Mesothelial cell of epicardium (in vitro differentiated cells): ENCODE measurements at places on chromosomes 5 and 9.

DNA sequence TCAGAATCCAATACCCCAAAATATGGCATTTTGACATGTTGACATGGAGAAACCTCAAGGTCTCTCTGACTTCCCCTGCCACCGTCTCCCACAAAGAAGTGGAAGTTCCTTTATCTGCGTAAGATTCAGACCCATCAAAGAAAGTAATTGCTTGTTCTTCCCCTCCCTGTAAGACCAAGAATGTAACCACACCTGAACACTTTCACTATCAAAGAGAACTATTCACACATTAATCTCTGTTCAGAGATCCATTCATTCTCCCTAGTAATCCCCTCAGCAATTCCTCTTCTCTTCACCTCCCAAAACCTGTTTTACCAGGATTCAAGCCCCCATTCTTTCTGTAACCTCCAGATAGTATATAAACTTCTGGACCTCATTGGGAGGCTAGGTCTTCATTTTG, 4.1 kb upstream of the SLC1A1 start:
- no peak for DNase-seq

DNA sequence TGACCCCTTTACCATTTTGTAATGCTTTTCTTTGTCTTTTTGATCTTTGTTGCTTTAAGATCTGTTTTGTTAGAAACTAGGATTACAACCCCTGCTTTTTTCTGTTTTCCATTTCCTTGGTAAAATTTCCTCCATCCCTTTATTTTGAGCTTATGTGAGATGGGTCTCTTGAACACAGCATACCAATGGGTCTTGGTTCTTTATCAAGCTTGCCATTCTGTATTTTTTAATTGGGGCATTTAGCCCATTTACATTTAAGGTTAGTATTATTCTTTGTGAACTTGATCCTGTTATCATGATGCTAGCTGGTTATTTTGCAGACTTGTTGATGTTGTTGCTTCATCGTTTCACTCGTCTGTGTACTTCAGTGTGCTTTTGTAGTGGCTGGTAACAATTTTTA, 337.3 kb downstream of the SPATA31D1 start:
- no peak for DNase-seq

GRCh38 chr9:105425816-105426433, 21.9 kb upstream of the FSD1L start:
- DNase-seq: no peak

- no peak for DNase-seq
Measured at GRCh38 chr5:78746021-78746770, 97.6 kb upstream of the LHFPL2 start.

GRCh38 chr5:146732962-146733361, 145.6 kb downstream of the PPP2R2B start:
- DNase-seq: no peak

DNA sequence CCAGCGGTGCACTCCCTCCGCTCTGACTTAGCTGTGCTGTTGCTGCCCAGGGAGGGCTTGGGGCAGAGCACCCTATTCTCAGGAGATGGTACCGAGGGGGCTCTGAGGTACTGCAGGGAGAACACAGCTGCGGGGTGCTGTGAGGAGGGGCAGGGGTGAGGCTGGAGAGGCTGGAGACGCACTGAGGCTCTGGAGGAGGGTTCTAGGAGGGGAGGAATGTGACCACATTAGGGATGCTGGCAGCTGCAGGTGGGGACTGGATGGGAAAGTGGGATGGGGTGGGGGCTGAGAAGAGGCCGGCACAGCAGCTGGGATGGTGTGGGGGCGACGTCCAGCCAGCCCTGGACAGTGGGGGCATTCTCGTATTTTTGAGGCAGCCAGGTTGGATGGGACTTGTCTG, 20.9 kb downstream of the NCS1 start:
- no peak for DNase-seq

GRCh38 chr5:169637549-169638121, 560 bp downstream of the DOCK2 start:
- DNase-seq: no peak

DNA sequence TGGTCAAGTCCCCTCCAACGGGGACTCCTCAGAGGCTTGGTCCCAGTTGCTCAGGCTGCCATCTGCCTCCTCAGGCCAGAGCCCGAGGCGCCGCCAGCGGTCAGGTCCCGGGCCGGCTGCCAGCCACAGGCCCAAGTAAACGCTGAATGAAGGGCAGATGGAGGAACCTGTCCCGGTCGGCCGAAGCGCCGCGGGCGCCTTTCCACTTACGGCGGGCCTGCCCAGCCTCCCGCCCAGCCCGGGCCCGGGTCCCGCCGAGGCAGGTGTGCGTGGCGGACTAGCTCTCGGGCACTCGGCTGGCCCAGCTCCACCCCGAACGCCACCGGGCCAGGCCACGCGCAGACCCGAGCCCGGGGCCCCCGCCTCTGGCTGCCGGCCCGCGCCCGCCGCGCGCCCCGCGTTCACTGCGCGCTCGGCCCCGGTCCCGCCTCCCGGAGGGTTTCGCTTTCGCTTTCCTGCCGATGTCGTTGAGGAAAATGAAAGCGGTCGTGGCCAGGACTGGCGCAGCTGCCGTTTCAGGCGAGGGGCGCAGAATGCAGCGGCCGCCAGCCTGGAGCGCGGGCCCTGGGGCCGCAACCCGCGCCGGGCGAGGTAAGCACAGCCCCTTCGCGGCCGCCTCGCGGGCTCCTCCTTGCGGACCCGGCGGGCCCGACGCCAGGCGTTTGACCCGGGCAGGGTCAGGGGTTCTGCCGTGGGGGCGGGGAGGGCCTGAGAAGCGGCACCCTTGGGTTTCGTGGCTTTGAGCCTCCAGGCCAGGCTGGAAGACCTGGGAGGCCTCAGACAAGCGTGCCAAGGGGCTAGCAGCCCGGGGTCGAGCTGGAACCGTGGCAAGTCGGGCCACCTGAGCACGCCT, 41.2 kb downstream of the SLC22A5 start:
- DNase-seq: peak; percentile 80

- DNase-seq: no peak
Measured at GRCh38 chr5:60437308-60437707, 262.7 kb downstream of the DEPDC1B start.

DNA sequence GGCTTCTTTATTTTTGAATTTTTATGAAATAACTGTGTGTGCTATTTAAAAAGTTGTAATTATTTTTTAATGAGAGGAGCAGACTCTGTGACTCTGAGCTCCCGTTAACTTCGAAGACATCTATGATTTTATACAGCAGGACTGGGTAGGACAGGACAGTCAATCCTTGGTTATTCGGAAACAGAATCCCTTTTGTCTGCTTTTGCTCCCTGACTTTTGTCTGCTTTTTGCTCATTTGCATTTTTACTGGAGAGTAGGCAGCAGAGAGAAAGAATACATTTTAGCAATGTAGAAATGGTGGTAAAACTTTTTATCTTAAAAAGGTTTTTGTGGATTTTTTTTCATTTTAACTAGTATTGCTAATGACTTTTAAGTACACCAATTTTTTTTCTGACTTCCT, 303.6 kb downstream of the ARHGAP26 start:
- no peak for DNase-seq
